Kidney capillary endothelial cell (primary cell): ENCODE measurements at places on chromosomes 7 and 10.
A peak's percentile ranks its signal among the peaks of the same experiment; 100 is the strongest.

GRCh38 chr10:93701866-93702209, 554 bp downstream of the FRA10AC1 start:
- DNase-seq: peak; percentile 10

DNA sequence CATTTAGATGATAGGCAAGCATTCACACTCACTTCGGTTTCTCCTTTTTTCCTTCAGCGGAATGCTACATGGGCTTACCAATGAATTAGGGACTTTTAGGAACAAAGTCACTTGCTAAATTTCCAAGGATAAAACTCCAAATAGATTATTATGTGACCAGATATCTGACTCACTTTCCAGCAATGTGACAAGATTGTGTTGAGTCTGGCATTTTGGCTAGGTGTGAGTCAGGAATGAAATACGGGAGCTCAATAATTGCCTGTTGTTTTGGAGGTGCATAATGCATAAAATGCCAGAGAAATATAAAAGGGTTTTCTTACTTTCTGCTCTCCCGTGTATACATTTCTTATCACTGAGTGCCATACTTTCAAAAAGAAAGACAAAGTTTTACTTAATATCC, 721.1 kb downstream of the KCNMA1 start:
- no peak for DNase-seq

- no peak for DNase-seq
Observed at GRCh38 chr7:81507221-81507620, 262.6 kb downstream of the HGF start.

- DNase-seq: no peak
Observed at GRCh38 chr10:133225707-133226191, 4.3 kb upstream of the UTF1 start.

DNA sequence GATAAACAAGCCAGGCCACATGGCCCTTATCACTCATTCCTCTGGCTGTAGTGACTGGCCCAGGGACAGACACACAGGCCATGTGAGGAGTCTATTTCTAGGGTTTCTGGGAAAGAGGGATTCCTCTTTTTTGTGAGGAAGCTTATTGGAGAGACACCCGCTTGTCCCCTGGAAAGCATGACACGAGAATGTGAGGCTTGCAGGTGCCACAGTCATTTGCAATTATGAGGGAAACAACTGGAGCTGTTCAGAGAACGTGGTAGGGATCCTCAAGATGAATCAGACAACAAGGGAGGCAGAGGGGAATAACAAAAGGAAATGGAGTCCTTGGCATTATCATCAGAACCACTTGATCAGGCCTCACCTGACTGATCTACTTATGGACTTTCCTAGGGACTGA, 64.5 kb downstream of the ADCYAP1R1 start:
- DNase-seq: no peak

GRCh38 chr10:12473491-12473890, 124.1 kb downstream of the CAMK1D start:
- DNase-seq: no peak

- DNase-seq: peak; percentile 59
Observed at GRCh38 chr10:108582387-108582786, 1340.9 kb downstream of the XPNPEP1 start.

DNA sequence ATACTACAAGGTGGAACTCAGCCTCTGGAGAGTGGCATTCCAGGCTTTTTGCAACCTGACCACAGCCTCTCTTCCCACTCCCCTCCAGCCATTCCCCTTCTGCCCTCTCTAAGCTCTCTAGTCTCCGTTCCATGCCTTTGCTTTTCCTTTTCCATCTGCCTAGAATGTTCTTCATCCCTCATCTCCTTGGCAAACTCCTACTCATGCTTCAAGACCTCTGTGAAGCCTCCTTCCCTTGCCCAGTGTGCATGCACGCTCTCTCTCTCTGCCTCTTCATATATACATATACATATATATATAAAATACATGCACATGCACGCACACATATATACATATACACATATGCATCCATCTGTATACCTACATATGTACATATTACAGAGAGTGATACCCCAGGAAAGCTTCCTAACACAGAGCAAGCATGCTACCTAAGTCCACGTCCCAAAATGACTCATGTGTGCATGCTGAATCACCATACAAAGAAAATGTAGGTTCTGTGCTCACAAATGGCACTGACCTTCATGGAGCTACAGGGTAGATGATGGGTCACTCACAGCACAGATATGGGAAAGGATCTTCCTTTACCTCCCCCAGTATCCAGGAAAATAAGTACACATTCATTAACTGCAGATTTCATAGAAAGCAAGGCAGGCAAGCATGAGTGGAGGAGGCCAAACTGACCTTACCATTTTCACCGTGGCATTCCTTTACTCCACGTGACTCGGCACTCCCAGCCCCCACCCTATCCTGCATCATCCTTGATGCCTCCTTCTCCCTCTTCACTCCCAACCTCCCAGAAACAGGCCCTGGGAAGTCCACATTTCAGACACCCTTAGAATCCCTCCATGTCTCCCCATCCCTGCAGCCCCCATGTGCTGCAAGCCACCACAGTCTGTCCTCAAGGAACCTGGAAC, 238.4 kb upstream of the ZMIZ1 start:
- DNase-seq: no peak

DNA sequence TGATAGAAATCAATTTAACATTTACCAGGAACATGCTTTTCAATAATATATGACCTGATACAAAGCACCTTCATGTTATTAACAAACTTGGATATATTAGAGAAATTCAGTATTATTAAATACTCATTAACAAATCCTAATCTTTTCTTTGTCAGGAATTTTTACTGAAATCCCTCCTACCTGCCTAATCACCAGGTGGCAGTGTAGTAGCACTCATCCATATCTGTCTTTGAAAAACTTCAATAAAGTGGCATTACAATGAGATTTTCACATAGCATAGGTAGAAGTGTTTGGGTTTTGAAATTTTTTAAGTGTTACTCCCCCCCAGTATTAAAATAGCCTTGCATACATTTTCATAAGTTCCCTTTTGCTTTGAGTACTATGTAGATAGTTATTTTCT, 1246.6 kb upstream of the LRRN3 start:
- peak; percentile 16 for DNase-seq

- no peak for DNase-seq
Observed at GRCh38 chr10:84900141-84900540, 571.8 kb downstream of the CCSER2 start.

DNA sequence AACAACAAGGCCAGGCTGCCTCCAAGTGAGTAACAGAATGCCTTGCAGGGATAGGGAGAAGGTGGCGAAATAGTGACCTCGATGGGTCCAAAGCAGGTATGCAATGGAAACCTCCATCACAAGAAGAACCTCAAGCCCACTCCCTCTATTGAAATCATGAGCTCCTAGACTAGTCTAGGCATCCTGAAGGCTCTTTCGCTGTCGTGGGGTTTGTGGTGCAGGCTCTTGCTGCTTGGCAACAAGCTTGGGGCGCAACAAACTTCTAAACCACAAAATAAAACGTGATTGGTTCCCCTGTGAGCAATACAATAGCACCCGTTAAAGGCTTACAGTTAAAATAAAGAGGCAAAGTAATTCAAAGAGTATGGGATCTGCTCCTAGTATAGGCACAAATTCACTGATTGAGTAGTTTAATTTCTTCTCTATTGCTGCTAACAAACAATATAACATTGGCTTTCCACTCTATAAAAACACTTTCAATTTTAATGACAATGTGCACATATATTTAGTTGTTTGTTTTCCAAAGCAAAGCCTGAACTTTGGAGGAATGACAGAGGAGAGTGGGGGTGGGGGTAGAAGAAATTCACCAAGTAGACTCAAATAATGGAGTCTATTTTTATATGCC, 64.1 kb downstream of the C10orf67 start:
- DNase-seq: no peak

DNA sequence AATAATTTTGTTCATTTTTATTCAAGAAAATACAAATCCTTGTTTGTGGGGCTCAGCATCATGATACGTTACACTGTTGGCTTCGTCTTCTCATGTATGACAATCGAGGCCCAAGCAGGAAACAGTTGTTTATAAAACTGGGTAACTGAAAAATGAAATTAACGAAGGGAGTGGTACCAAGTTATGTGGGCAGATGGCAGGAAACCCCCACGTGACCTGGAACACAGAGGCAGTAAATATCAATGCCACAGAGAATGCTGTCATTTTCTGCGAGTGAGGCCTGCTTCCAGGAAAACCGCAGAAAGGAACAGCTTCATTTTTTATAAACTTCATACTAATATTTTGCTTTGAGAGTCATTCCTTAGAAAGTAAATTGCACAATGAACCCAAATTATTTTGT, 201.0 kb upstream of the ADARB2 start:
- DNase-seq: no peak

DNA sequence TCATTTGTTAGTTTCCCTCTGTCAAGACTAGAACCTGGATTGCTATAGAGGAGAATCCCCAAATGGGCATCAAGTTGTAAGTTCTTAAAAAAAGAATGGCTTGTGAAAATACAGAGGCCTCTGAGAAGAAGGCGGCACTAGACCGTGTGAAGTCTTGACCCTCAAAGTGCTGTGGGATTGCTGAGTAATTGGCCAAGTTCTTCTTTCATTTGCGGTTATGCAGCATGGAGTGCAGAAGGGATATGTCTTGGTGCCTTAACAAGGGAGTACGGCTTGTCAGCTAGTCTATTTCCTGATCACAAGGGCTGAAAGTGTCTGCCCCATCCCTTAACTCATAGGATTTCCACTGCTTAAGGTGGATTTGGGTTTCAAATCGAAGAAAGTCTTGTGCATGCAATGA, 81.2 kb downstream of the MKX start:
- DNase-seq: no peak

GRCh38 chr10:68327889-68328786, 3.7 kb upstream of the HNRNPH3 start:
- DNase-seq: no peak

DNA sequence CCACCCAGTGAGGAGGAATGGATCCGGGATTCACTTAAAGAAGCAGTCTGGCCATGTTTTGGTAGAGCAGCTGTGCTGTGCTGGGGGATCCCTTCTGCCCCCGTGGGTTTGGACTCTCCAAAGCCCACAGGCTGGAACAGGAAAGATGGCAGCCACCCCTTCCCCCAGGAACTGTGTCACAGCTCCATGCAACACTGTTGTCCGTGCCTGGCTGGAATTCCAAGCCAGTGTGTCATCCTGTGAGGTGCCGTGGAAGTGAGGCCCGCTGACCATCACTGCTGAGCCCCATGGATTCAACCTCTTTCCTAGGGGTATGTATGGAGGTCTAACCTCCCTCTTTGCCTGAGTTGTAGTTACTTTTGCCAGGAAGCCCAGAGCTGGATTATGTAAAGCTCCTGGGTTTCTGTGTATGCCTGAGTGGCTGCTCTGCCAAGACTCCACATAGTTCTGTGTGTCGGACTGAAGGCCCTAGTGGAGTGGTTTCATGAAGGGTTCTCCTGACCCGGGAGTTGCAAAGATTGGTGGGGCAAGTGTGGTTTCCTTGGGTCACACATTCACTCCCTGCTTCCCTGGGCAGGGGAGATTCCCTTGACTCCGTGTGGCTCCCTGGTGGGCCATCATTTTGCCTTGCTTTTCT, 35.1 kb upstream of the PCGF5 start:
- DNase-seq: peak; percentile 46

- DNase-seq: no peak
Observed at GRCh38 chr7:46099076-46099475, 178.0 kb upstream of the IGFBP3 start.

GRCh38 chr10:12568391-12569009, 219.2 kb downstream of the CAMK1D start:
- DNase-seq: no peak

GRCh38 chr10:42691361-42692120, 53.2 kb upstream of the ZNF33B start:
- DNase-seq: no peak

DNA sequence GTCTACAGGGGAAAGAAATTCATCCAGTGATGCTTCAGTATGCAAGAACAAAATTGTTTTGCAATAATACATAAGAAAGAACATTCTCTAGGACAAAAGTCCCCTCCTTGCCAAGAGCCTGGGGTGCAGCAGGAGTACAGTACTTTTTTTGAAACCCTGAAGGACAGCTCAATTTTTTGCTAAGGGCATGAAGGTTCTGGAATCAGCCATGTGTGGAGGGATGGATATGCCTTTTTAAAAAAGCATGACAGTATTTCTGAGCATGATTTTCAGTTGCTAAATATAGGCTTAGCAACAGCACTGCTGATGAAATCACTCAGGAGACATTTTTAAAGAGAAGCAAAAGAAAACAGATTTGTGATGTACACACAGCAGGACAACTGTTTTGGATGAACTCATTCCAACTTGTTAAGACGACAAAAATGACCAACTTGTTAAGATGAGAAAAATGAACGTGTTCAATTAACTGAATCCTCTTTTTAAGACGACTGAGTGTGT, 39.3 kb downstream of the HBP1 start:
- DNase-seq: no peak

GRCh38 chr7:101995121-101995520, 177.7 kb downstream of the CUX1 start:
- DNase-seq: no peak

GRCh38 chr7:21550821-21551531, 8.1 kb downstream of the DNAH11 start:
- no peak for DNase-seq

- peak; percentile 58 for DNase-seq
Observed at GRCh38 chr7:73822319-73823173, 8.2 kb upstream of the CLDN4 start.

GRCh38 chr10:113566888-113567287, 14.0 kb downstream of the HABP2 start:
- DNase-seq: no peak

DNA sequence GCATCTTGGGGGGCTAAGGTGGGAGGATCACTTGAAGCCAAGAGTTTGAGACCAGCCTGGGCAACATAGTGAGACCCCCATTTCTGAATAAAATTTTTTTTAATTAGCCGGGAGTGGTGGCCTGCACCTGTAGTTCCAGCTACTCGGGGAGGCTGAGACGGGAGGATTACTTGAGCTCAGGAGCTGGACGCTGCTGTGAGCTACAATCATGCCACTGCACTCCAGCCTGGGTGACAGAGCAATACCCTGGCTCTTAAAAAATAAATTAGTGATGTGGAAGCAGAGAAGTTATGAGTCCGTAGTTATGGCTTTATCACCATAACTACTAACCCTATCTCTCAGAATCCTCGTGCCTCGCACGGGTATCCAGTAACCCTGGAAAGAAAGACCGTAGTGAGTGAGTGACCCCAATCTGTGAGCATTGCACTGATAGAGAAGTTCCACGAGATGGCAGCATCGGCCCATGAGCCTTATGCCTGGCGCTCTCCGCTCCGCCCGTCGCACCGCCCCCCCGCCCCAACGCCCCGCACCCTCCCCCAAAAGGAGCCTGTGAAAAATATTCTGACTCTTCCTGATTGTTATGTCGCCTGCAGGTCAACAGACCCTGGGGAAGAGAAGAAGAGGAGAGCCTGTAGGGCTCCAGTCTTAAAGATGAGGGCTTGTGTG, 4.9 kb upstream of the SLC29A3 start:
- peak; percentile 42 for DNase-seq

DNA sequence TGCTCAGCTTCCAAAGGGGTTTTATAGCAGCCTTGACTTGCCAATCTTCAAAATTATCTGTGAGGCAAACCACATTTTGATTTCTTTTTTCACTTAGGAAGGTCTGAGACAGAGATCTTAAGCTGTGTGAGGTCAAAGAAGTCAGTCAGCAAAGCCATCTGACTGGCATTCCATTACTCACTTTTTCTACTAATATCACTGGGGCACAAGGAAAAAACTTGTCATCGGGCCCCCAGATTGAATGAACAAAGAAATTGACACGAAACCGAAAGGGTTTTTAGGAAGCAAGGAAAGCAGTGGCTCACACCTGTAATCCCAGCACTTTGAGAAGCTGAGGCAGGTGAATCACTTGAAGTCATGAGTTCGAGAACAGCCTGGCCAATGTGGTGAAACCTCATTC, 78.5 kb upstream of the FRMD4A start:
- no peak for DNase-seq
